ENCODE measurements at places on chromosomes 12 and 14. TPM values are rescaled to one million over a fixed set of nuclear protein-coding genes. Genes with fewer than 3 reads are reported as not detected.

GRCh38 chr12:92471551-92471950 lies 231.2 kb upstream of the PLEKHG7 start:
- peaks cover 26% of the 10 kb centered on the region for H3K4me1 ChIP-seq
- no peak overlapping the region for H3K27ac ChIP-seq
- no peak for DNase-seq
- H3K4me3 ChIP-seq, result no peak overlapping the region
- H3K27me3 ChIP-seq, result no peaks in the 10 kb centered on the region

DNA sequence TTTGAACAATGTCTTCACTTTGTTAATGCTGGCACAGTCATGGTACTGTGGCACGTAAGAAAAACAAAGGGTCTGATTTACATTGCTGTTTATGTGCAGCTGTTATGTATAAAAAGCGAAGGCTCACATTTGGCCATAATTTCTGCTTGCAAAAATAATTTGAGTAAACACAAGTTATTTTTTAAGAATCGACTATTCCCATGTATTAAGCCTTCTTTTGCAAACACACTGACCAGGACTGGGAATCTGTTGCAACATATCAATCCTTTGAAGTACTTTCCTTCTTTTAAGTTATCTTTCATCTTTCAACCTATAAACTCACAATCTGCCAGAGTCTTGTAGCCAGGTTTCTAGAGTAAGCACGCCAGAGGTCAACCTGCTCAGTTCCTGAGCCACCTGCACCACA lies 145.4 kb upstream of the BMP4 start:
- no peaks in the 10 kb centered on the region for H3K36me3 ChIP-seq
- no peaks in the 10 kb centered on the region for H3K4me1 ChIP-seq
- no peak for DNase-seq

GRCh38 chr14:22427771-22428231 lies 161.2 kb downstream of the DAD1 start:
- DNase-seq, result no peak
- H3K27me3 ChIP-seq, result no peaks in the 10 kb centered on the region
- no peaks in the 10 kb centered on the region for H3K4me1 ChIP-seq
- H3K4me3 ChIP-seq, result no peak overlapping the region
- H3K27ac ChIP-seq, result no peak overlapping the region

DNA sequence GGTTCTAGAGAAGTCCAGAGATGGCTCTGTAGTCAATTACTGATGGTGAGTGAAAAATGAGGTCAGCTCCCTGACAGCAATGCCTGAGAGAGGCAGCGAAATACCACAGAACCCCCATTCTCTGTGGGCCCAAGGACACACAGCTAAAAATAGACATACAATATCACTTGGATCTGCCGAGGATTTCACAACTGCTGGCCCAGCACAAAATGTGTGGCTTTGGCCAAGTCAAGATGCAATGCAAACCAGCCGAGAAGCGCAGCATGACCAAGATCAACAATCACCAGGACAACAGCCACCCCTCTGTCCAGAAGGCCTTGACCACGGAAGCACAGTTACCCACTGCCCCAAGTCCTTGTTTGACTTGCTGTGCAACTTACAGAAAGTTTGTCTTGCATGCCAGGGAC lies 52.2 kb downstream of the CKAP4 start:
- H3K27ac ChIP-seq, result no peak overlapping the region
- DNase-seq, result no peak
- no peaks in the 10 kb centered on the region for H3K4me1 ChIP-seq
- H3K36me3 ChIP-seq, result no peaks in the 10 kb centered on the region
- H3K4me3 ChIP-seq, result no peak overlapping the region
- H3K27me3 ChIP-seq, result peaks cover 1% of the 10 kb centered on the region

DNA sequence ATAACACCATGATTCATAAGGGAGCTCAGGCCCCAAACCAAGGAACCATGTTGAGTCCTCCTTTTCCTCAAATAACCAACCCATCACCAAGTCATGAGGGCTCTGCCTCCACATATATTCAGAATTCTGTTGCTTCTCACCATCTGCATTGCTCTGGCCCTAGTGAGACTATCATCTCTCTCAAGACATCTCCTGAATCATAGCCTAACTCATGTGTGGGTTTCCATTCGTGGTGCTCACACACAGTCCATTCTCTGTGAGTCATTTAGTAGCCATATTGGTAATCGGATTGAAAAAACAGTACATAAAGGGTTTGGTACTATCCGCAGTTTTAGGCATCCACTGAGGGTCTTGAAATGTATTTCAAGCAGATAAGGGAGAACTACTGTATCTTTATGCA lies 5.1 kb upstream of the SLC38A2 start:
- DNase-seq, result no peak
- H3K36me3 ChIP-seq, result no peaks in the 10 kb centered on the region
- no peaks in the 10 kb centered on the region for H3K27me3 ChIP-seq
- no peak overlapping the region for H3K4me3 ChIP-seq

GRCh38 chr14:99207456-99207855 lies 64.5 kb downstream of the BCL11B start:
- no peaks in the 10 kb centered on the region for H3K27me3 ChIP-seq
- peaks cover 38% of the 10 kb centered on the region for H3K36me3 ChIP-seq
- peak overlapping the region; percentile 45 for H3K4me3 ChIP-seq
- no peak for DNase-seq

- H3K4me1 ChIP-seq, result no peaks in the 10 kb centered on the region
- no peak overlapping the region for H3K4me3 ChIP-seq
- no peak for DNase-seq
- no peak overlapping the region for H3K27ac ChIP-seq
Measured at GRCh38 chr12:82047446-82047845, 288.3 kb upstream of the PPFIA2 start.

DNA sequence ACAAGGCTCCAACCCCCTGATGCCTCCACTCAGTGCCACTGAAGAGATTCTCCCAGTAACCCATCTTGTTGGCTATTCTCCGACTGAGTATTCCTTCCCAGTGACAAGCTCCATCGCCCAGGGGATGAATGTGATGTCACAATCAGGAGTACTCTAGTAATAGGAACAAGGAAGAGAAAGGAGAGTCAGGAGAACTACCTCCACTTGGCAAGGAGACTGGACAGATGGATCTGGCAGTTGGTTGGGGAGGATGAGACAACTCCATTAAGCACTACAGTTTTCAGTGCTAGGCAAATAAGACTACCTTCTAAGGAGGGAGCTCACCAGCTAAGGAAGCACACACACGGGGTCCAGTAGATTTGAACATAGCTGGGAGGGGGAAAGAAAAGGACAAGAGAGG lies 5.3 kb downstream of the RNF41 start:
- DNase-seq, result no peak
- no peaks in the 10 kb centered on the region for H3K27me3 ChIP-seq
- no peak overlapping the region for H3K27ac ChIP-seq
- no peak overlapping the region for H3K4me3 ChIP-seq

DNA sequence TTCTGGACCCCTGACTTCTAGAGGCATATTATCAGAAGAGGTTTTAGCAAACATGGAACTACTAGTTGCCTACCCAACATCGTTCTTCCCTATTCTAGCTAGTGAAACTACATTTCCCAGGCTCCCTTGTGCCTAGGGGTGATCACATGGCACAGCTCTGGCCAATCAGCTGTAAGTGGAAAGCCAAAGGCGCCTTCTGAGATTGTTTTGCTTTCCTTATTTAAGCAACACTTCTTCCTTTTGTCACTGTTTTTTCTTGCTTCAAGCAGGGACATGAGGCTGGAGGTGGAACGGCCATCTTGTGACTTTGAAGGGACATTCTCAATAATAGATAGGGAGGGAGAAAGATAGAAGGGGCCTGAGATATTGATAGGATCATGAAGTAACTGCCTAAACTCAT lies 136.7 kb downstream of the ZNF664 start:
- DNase-seq, result no peak
- H3K36me3 ChIP-seq, result no peaks in the 10 kb centered on the region
- H3K27me3 ChIP-seq, result no peaks in the 10 kb centered on the region
- no peak overlapping the region for H3K4me3 ChIP-seq
- no peaks in the 10 kb centered on the region for H3K4me1 ChIP-seq

DNA sequence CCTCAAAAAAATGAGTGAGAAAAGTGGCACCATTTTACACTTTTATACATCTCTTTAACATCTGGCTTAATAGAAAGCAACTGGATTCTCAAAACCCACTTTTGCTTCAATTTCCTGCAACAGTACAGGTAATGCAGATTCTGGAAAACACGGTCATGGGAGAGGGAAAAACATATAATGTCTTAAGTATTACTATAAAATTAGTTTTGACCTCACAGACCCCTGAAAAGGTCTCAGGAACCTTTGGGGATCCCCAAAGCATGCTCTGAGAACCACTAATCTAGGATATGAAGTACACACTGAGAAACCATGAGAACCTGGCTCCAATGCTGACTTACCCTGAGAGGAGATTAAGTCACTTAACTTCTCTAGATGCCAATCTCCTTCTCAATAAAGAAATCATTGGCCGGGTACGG lies 64.7 kb downstream of the PPP2R5E start:
- H3K27ac ChIP-seq, result peak overlapping the region; percentile 62
- H3K4me3 ChIP-seq, result no peak overlapping the region
- peak; percentile 66 for DNase-seq
- H3K4me1 ChIP-seq, result peaks cover 48% of the 10 kb centered on the region
- no peaks in the 10 kb centered on the region for H3K27me3 ChIP-seq

GRCh38 chr12:89975574-89975973 lies 266.9 kb upstream of the ATP2B1 start:
- no peak overlapping the region for H3K27ac ChIP-seq
- H3K36me3 ChIP-seq, result no peaks in the 10 kb centered on the region
- DNase-seq, result no peak
- H3K4me1 ChIP-seq, result peaks cover 3% of the 10 kb centered on the region
- no peak overlapping the region for H3K4me3 ChIP-seq
- H3K27me3 ChIP-seq, result peaks cover 3% of the 10 kb centered on the region

DNA sequence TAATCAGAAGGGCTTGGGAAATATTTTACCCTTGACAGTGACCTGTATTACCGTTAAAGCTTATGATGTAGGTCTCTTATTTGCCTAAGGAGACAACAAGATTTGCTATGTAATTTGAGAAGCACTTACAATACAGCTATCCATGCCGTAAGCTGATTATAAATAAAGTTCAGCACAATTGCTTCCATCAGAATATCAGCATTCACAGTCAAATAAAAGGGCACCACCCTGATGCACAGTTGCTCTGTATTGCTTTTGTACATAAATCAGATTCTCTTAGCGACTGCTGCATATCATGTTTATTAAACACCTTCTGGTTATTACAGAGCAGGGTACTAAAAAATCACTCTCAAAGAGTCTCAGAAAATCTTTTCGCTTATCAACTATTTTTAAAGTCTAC lies 67.3 kb upstream of the VRK1 start:
- peaks cover 15% of the 10 kb centered on the region for H3K27me3 ChIP-seq
- H3K36me3 ChIP-seq, result no peaks in the 10 kb centered on the region
- no peak for DNase-seq
- H3K4me1 ChIP-seq, result no peaks in the 10 kb centered on the region

DNA sequence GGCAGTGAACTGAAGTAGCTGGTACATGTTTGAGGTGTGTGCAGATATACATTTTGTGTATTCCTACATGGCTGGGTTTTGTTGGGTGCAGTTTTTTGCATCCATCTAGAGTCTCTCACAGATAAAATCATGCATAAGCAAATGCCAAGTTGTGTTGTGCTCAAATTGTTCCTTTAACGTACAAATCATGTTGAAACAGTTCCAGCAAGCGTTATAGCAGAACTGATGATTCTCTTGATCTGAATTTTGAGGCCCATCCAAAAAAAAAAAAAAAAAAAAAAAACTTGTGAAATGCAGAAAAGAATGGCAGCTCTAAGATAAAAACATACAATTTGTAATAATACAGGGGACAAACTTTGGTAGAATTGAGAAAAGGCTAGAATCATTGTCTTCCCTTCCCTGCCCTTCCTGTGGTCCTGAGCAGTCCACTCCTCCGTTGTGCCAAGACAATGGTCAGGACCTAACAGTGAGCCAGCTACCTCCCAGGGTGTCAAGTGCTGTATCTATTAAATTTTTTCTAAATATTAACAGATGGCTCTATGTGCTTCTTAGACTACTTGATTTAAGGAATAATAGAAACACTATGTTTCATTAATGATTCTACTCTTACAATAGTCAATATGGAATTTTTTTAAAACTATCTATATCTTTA lies 122.1 kb downstream of the PLEKHA5 start:
- H3K4me3 ChIP-seq, result no peak overlapping the region
- no peaks in the 10 kb centered on the region for H3K36me3 ChIP-seq
- H3K27ac ChIP-seq, result no peak overlapping the region
- H3K27me3 ChIP-seq, result peaks cover 2% of the 10 kb centered on the region
- no peaks in the 10 kb centered on the region for H3K4me1 ChIP-seq
- DNase-seq, result no peak

GRCh38 chr14:75469606-75470237 lies 41.9 kb downstream of the JDP2 start:
- no peaks in the 10 kb centered on the region for H3K36me3 ChIP-seq
- H3K27ac ChIP-seq, result no peak overlapping the region
- no peak for DNase-seq
- H3K27me3 ChIP-seq, result no peaks in the 10 kb centered on the region
- no peak overlapping the region for H3K4me3 ChIP-seq

GRCh38 chr14:92955381-92955780 lies 32.4 kb downstream of the CHGA start:
- peaks cover 5% of the 10 kb centered on the region for H3K4me1 ChIP-seq
- peaks cover 5% of the 10 kb centered on the region for H3K36me3 ChIP-seq
- no peak overlapping the region for H3K4me3 ChIP-seq
- DNase-seq, result no peak
- H3K27me3 ChIP-seq, result no peaks in the 10 kb centered on the region
- no peak overlapping the region for H3K27ac ChIP-seq

DNA sequence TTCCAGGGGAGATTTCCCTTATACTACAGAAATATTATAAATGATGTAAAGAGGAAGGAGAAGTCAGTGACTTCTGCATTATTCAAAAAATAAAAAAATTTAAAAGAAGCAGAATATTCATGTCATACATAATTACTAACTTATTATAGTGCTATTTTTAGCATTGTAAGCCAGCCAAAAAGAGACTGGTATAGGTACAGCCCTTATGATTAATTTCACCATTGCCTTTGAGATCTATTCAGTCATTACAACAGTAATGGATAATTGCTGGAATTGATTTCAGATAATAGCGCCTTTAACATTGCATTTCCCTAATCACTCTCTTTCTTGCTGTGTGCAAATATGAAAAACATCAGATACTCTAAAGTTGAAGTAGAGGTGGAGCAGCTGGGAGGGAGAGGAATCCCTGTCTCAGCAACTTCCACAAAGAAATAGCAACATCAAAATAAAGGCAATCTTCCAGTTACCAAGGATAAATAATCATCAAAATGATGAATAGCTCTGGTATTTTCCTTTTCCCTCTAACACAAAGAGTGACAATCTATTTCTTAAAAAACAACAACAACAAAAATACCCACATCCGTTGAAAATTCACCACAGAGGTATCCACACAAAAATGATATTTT lies 71.8 kb upstream of the OVCH1 start:
- no peaks in the 10 kb centered on the region for H3K36me3 ChIP-seq
- peaks cover 2% of the 10 kb centered on the region for H3K27me3 ChIP-seq
- DNase-seq, result no peak
- H3K27ac ChIP-seq, result no peak overlapping the region
- no peak overlapping the region for H3K4me3 ChIP-seq
- H3K4me1 ChIP-seq, result no peaks in the 10 kb centered on the region

GRCh38 chr12:31321897-31322228 lies 4.1 kb downstream of the SINHCAF start:
- H3K4me1 ChIP-seq, result peaks cover 64% of the 10 kb centered on the region
- H3K36me3 ChIP-seq, result peaks cover 38% of the 10 kb centered on the region
- H3K27me3 ChIP-seq, result peaks cover 2% of the 10 kb centered on the region
- peak overlapping the region; percentile 77 for H3K4me3 ChIP-seq
- peak; percentile 58 for DNase-seq

The ASPG gene
- total RNA-seq, result not detected

The FKBP4 gene
- total RNA-seq, result 300 TPM

The OR6C2 gene
- total RNA-seq, result not detected

The GUCY2C gene
- total RNA-seq, result not detected

The KRT6C gene
- total RNA-seq, result not detected

The AQP6 gene
- total RNA-seq, result not detected

The EGLN3 gene
- 17.4 TPM for total RNA-seq

Measured in activated CD4-positive, alpha-beta T cell treated with anti-CD3 and anti-CD28 coated beads, Interleukin-2, amount 10 ng/mL, durations not matched to agents 24 days and 14 days (primary cell).